ENCODE measurements at places on chromosomes 16 and 17. TPM values are rescaled to one million over a fixed set of nuclear protein-coding genes. Genes with fewer than 3 reads are reported as not detected.

DNA sequence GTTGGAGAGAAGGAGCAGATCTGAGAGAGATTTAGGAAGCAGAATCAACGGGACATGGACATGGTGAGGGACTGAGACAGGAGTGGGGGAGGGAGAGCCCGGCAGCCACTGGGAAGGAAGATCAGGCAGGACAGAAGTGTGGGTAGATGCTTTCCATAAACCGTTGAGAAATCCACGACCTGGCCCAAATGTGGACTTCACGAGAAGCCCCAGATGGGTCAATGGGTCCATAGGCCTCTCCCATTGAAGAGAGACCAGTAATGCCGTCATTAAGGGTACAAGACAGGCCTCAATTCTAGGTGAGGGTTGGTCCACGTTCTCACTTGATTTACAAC is 530 bp upstream of the CCL22 start:
- no peak for DNase-seq

GRCh38 chr17:680529-680928 is 34.1 kb downstream of the VPS53 start:
- DNase-seq, result no peak

Gene TMEM256
- polyA plus RNA-seq, result 49.0 TPM

Gene SLC47A1
- polyA plus RNA-seq, result 0.62 TPM

Gene MAPK7
- polyA plus RNA-seq, result 20.8 TPM
